ENCODE measurements at places on chromosomes 5 and 9.

DNA sequence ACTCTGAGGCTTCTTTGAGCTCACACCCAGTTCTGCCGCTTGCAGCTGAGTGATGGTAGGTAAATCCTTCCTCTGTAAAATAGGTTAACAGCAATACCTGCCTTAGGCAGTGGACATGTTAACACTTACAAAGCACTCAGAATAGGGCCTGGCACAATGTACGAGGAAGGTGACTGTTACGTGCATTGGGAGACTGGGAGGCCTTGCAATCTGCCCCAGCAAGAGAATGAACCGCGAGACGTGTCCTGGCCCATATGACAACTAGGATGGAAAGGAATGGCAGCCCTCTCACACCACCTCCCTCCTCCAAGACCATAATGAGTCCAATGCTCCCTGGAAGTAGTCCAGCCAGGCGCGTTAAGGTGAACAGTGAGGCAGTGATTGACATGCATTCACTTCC is 23.1 kb upstream of the AKNA start:
- DNase-seq: peak; percentile 84

DNA sequence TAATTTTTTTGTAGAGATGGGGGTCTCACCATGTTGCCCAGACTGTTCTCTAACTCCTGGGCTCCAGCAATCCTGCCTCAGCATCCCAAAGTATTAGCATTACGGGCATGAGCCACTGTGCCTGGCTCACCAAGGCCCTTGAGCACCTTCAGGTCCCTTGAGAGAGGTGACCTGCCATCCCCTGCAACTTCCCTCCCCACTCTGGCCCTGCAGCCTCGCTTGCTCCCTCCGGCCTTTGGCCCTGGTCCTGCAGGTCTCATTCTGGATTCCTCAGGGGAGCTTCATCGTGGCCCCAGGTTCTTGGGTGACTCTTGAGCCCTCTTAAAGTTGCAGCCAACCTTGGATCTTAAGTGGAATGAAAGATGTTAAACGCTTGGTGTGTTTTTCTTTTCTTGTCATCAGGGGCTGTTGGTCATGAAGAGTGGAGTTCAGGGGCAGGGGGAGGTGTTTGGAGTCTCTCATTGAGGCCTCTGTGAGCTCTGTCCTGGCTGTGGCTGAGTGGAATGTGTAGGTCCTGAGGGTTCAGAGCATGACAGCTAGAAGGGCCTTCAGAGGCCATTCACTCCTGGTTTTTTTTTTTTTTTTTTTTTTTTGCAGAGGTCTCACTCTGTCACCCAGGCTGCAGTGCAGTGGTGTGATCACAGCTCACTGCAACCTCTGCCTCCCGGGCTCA is 33.0 kb downstream of the PPARGC1B start:
- DNase-seq: no peak

DNA sequence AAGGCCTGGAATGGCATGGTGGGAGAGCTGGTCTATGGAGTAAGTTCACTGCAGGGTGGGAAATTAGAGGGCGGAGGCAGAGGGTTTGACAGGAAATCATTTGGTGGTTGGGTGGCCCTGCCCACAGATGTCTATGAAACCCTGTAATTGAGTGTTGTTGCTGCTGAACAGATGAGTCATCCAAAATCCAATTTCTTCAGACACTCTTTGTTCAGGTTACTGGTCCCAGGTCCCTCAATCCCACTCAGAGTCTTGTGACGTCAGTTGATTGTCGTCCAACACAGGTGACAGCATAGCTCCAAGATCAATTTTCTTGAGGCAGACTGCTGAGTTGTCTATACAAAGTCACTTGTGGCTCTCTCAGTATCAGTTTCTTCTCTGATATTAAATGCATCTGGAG is 208.6 kb downstream of the GRIA1 start:
- no peak for DNase-seq

DNA sequence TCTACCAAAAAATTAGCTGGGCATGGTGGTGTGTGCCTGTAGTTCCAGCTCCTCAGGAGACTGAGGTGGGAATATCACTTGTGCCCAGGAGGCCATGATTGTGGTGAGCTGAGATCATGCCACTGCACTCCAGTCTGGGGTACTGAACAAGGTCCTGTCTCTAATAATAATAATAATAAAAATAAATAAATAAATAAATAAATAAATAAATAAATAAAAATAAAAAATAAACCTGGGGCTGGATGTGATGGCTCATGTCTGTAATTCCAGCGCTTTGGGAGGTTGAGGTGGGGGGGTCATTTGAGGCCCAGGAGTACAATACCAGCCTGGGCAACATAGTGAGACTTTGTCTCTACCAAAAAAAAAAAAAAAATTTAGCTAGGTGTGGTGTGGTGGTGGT is 113.7 kb downstream of the ARHGEF28 start:
- no peak for DNase-seq

DNA sequence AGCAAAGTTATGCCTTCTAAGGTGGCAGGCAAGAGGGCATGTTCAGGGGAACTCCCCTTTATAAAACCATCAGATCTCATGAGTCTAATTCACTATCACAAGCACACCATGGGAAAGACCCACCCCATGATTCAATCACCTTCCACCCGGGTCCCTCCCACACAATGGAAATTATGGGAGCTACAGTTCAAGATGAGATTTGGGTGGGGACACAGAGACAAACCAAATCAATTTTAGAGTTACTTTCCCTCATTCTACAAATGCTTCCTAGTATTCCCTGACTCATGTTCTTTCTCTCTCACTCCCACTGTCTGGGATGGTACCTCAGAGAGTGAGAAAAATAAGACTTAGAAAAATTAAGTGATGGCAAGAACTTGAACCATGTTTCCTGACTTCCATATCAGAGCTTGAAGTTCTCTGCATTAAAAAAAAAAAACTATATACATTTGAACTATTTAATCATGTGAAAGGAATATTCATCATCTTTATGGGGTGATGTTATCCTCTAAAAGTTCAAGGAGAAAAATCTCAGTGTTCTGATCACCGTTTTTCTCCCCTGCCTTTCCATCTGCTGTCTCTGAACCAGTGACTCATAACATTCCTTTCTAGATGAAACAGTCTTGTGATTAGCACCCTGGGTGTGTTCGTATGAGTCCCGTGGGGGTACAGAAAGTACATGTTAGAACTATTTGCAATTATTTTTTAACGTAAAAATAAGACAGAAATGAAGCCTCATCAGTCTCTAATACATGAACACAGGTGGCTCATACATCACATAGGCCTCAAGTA is 282.9 kb downstream of the SLF1 start:
- peak; percentile 81 for DNase-seq

DNA sequence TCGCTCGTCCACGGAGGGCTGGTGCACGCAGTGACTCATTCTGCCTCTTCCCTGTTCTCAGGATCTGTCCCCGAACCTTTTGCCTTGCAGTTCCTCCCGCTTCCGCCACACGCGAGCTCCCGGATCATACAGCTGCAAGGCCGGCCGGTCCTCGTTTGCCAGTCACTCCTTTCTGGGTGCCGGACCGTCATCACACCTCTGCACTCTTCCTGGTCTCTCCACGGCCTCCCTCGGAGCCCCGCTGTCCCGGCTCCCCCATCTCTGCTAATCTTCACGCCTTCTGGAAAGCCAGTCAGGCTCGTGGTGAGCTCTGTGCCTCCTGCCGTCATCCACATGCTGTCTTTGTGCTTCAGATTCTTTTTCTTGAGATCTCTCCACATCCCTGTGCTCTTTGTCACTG is 91.8 kb downstream of the STX17 start:
- no peak for DNase-seq

DNA sequence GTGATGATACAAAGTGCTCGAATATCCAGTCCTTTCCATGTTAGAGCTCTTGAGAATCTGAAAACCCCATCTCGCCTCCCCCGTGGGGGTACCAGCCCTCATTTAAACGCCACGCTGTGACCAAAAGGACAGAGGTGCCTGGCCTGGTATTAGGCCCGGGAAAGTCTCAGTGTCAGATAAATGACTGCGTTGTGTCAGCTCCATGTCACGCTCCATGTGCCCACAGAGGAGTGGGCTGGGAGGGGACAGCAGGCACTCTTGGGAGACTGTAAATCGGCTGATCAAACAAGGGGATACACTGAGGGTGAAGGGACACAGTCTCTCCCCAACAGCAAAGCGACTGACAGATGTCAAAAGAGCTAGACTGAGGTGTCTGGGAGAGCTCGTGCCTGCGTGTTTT is 65.7 kb upstream of the ECM2 start:
- DNase-seq: no peak

GRCh38 chr9:27726244-27727081 is 153.2 kb upstream of the C9orf72 start:
- DNase-seq: peak; percentile 69

- no peak for DNase-seq
Measured at GRCh38 chr9:70403166-70403565, 11.3 kb downstream of the KLF9 start.

DNA sequence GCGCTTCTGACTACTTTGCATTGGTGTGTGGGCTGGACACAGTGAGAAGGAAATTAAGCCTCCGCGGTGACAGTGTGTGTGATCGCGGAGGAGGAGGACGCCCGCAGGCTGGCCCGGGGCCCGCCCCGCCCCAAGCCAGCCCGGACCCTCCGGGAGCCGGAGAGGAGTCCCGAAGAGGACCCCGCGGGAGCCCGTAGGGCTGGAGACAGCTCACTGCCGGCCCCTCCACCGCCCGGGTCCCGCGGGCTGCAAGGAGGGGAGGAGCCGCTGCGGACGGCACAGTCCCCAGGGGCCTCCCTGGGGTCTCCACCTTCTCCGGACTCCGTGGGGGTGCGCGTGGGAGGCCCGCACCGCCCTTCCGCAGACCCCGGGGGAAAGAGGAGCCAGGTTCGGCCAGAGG is 146.4 kb upstream of the ERCC6L2 start:
- no peak for DNase-seq

GRCh38 chr5:174589599-174589998 is 134.8 kb upstream of the MSX2 start:
- no peak for DNase-seq
